Dermis lymphatic vessel endothelial cell (primary cell): ENCODE measurements at places on chromosomes 11 and 22. TPM values are rescaled to one million over a fixed set of nuclear protein-coding genes. Genes with fewer than 3 reads are reported as not detected.

Gene AQP11
- total RNA-seq = 0.11 and 0.17 TPM in 2 replicates

Gene IL10RA
- total RNA-seq = not detected in 2 replicates

Gene TRIM48
- total RNA-seq = not detected in 2 replicates

Gene KRTAP5-2
- not detected in 2 replicates for total RNA-seq

Gene BCO2
- 0.52 and 1.1 TPM in 2 replicates for total RNA-seq

Gene B4GALNT4
- 0.09 and 1.4 TPM in 2 replicates for total RNA-seq

Gene TRIM66
- total RNA-seq = 3.1 and 8.2 TPM in 2 replicates

Gene RFPL2
- under 0.01 and 0.09 TPM in 2 replicates for total RNA-seq

Gene ART1
- not detected in 2 replicates for total RNA-seq

Gene TTC36
- total RNA-seq = 0.34 and 0.76 TPM in 2 replicates

Gene VPS51
- total RNA-seq = 231 and 291 TPM in 2 replicates

Gene GPR83
- total RNA-seq = under 0.01 TPM in 1 of 2 replicates, not detected in the other

Gene USP35
- total RNA-seq = 5.3 and 7.0 TPM in 2 replicates

Gene SMC1B
- not detected in 2 replicates for total RNA-seq

Gene KRTAP5-8
- total RNA-seq = not detected in 2 replicates

Gene FOLR3
- not detected in 2 replicates for total RNA-seq

Gene KCNQ1OT1
- total RNA-seq = 0.54 and 0.60 TPM in 2 replicates

Gene GSTT2B
- 0.77 and 13.5 TPM in 2 replicates for total RNA-seq

Gene MMP10
- 0.95 and 1.2 TPM in 2 replicates for total RNA-seq

Gene FIBIN
- total RNA-seq = under 0.01 TPM in 1 of 2 replicates, not detected in the other

Gene VPREB1
- not detected in 2 replicates for total RNA-seq

Gene DEUP1
- not detected in 2 replicates for total RNA-seq

Gene TLCD5
- total RNA-seq = 4.8 and 7.7 TPM in 2 replicates

Gene SLC15A3
- total RNA-seq = 5.1 and 10.3 TPM in 2 replicates

Gene ANGPTL5
- 0.17 TPM in 1 of 2 replicates, not detected in the other for total RNA-seq

Gene MYBPC3
- not detected in 2 replicates for total RNA-seq

Gene FAM168A
- 9.6 and 11.3 TPM in 2 replicates for total RNA-seq

Gene TTC12
- 6.9 and 8.5 TPM in 2 replicates for total RNA-seq

Gene UBQLNL
- not detected in 2 replicates for total RNA-seq

Gene RCOR2
- under 0.01 and 0.26 TPM in 2 replicates for total RNA-seq

Gene C1QTNF4
- total RNA-seq = 0.17 and 0.76 TPM in 2 replicates

Gene PNPLA5
- total RNA-seq = not detected in 2 replicates

Gene FAM227A
- total RNA-seq = 0.11 and 0.60 TPM in 2 replicates

Gene MICALL1
- 26.3 and 29.0 TPM in 2 replicates for total RNA-seq

Gene MMP27
- total RNA-seq = not detected in 2 replicates

Gene FOLR1
- total RNA-seq = not detected in 2 replicates

Gene POLA2
- 3.3 and 3.4 TPM in 2 replicates for total RNA-seq

Gene JAML
- total RNA-seq = 0.11 and 0.17 TPM in 2 replicates

Gene CYTH4
- total RNA-seq = under 0.01 and 0.17 TPM in 2 replicates

Gene MAML2
- 7.2 and 10.1 TPM in 2 replicates for total RNA-seq

Gene LRRC10B
- 0.11 TPM in 1 of 2 replicates, not detected in the other for total RNA-seq

Gene DNAJB7
- not detected in 2 replicates for total RNA-seq
